Stimulated activated CD4-positive, alpha-beta T cell treated with anti-CD3 and anti-CD28 coated beads, Interleukin-1b, Interleukin-23, amount 100 ng/mL, for 4 hours (primary cell): ENCODE measurements at places on chromosomes 5 and 9.
A peak's percentile ranks its signal among the peaks of the same experiment; 100 is the strongest.

- DNase-seq: peak; percentile 30
Measured at GRCh38 chr9:71909887-71910649, 925 bp downstream of the ABHD17B start.

DNA sequence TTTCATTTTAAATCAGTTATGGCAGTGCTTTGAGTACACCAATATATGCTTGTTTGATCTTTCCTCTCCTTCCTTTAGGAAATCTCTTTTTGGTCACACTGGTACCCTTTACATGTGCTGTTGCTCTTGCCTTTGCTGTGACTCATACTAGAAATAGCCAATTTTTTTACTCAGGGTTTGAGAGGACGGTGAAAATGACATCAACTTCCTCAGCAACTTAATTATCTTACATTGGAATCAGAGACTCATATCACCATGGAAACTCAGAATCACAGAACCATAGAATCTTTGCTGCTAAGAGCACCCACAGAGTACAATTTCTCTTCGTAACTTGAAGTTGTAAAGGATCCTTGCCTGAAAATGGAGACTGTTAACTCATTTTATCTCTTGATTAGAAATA is 13.8 kb upstream of the ZNF300 start:
- no peak for DNase-seq

DNA sequence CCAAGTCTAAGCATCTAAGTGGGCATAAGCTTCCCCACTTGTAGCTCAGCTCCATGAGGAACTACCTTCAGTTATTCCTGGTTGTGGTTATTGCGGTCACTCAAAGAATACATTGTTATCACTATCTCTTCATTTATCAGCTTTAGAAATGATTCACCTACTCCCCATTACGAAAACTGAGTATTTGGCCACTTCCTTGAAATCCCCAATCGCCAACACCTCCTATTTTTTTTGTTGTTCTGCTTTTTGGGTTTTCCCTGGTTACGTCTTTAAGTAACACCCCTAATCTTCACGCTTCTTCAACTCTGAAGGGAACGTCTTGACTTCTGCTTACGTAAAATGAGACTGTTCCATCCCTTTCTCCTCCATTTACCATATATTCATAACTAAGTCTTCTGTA is 20.7 kb downstream of the MAPK9 start:
- DNase-seq: no peak

DNA sequence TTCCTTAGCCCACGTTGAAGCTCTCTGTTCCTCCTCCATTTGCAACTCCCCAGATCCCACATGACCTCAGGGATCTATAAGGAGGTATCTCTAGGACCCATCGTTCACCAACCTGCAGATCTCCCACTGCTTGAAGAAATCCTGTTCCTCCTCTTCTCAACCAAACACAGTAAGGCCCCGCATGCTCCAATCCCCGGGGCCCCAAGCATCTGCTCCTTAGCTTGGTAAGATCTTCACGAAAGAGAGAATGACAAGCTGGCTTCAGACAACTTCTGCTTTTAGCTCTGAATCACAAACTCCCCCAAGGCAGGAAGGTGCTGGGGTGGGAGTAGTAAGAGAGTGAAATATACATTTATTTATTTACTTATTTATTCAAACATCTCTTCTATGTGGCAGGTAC is 33.0 kb upstream of the ARHGAP26 start:
- no peak for DNase-seq

GRCh38 chr5:37283214-37283820 is 34.1 kb upstream of the CPLANE1 start:
- no peak for DNase-seq

DNA sequence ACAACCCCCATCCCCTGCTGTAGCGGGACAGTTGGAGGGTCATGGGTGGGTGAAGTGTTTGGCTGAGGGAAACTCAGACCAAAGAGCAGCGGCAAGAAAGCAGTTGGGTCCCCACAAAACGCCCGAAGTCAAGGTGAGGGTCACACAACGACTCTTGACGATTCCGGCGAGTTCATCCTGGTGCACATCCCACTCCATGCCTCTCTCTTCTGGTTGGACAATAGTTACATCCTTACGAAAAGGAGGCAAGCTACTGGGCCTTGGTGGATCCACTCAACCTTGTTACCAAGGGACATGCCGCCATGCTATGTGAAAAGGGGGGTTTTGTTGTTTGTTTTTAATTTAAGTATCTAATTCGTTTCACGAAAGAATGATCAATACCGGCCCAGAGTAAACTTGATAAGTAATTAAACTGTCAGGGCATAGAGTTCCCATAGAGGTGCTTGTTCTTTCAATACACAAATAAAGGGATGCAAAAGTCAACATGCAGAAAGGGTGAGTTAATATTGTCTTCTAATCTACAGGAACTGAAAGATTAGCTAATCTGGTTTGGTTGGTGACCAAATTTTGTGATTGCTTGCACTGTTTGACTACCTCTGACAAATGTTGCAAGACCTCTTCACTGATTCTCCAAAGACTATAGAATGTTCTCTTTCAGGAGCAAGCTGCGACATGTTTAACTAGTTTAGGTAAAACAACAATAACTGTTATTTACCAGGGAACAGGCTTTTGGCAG is 732 bp upstream of the SMIM15 start:
- DNase-seq: no peak

GRCh38 chr5:55771175-55771655 is 33.4 kb downstream of the DDX4 start:
- no peak for DNase-seq

GRCh38 chr9:129414377-129414992 is 206.4 kb downstream of the C9orf50 start:
- DNase-seq: peak; percentile 34

- DNase-seq: no peak
Measured at GRCh38 chr5:124059200-124059599, 547.2 kb downstream of the CSNK1G3 start.

- no peak for DNase-seq
Measured at GRCh38 chr5:178630951-178631350, 4.1 kb upstream of the CLK4 start.

GRCh38 chr5:66993448-66993847 is 203.2 kb downstream of the CD180 start:
- no peak for DNase-seq
